ENCODE measurements at places on chromosomes 1 and 21.

DNA sequence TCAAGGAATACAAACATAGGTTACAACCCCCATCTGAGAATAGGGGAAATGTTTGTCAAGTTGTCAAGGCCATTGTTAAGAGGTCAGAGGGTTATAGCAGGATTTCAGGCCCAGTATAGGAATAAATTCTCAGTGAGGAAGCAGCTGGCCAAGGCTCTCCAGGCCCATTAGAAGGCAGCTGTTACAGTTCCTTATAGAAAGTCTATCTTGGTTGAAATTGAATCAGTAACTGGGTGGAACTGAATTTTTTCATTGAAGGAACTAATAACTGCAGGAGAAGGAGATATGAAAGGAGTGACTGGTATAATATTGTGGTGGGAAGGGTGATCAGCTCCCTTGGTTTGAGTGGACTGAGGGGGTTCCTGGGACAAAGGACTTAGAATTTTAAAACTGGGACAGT lies 134.1 kb downstream of the CYYR1 start:
- no peak for DNase-seq

GRCh38 chr21:32185103-32185502 lies 93.7 kb downstream of the MIS18A start:
- no peak for DNase-seq

DNA sequence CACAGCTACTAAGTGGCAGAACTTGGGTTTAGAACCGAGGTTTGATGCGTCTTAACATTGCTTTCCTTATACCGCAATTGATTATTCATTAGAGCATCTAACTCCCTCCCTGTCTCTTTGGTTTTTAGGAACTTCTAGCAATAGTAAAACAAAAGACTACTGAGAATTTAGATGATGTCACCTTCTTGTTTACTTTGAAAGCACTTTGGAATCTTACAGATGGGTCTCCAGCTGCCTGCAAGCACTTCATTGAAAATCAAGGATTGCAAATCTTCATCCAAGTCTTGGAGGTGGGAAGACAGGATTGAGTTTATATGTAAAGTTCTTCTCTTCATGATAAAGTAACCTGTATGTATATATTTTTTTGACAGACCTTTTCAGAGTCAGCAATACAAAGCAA lies 35.0 kb downstream of the ZYG11A start:
- DNase-seq: no peak

- DNase-seq: no peak
These were observed 75.0 kb downstream of the IGSF21 start for GRCh38 chr1:18182398-18183160.

DNA sequence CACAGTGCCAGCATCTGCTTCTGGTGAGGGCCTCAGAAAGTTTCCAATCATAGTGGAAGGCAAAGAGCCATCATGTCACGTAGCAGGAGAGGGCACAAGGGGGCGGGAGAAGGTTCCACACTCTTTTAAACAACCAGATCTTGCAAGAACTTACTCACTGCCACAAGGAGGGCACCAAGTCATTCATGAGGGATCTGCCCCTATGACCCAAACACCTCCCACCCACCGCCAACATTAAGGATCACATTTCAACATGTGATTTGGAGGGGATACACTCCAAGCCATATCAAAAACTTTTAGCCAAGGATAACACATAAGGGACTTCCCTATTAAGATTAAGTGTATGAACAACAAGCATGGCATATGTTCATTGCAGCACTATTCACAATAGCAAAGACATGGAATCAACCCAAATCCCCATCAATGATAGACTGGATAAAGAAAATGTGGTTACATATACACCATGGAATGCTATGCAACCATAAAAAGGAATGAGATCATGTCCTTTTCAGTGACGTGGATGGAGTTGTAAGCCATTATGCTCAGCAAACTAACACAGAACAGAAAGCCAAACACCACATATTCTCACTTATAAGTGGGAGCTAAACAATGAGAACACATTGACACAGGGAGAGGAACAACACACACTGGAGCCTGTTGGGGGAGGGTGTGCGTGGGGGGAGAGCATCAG lies 19.9 kb upstream of the SLC35F3 start:
- no peak for DNase-seq

GRCh38 chr1:190507357-190507756 lies 29.7 kb upstream of the BRINP3 start:
- no peak for DNase-seq

GRCh38 chr1:175133673-175134435 lies 58.7 kb downstream of the KIAA0040 start:
- DNase-seq: no peak

- DNase-seq: no peak
These were observed 13.2 kb downstream of the RHOU start for GRCh38 chr1:228748431-228748830.

- no peak for DNase-seq
These were observed 810.2 kb upstream of the ADAMTS5 start for GRCh38 chr21:27776925-27777553.

DNA sequence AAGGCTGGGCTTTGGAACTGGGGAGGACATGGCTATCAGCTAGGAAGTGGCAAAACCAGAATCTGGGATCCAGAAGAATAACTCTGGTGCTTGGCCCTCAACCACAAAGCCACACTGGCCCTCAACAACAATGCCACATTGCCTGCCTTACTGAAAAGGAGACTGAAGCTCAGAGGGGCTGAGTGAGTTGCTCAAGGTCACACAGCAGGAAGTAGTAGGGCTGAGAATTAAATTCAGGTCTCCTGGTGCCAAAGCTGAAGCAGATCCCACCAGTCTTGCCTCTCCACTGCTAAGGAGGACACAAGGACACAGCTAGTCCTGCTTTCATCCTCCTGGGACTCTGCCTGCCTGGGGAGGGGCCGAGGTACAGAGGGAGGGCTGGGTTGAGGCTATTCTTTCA lies 29.4 kb upstream of the STUM start:
- DNase-seq: no peak

DNA sequence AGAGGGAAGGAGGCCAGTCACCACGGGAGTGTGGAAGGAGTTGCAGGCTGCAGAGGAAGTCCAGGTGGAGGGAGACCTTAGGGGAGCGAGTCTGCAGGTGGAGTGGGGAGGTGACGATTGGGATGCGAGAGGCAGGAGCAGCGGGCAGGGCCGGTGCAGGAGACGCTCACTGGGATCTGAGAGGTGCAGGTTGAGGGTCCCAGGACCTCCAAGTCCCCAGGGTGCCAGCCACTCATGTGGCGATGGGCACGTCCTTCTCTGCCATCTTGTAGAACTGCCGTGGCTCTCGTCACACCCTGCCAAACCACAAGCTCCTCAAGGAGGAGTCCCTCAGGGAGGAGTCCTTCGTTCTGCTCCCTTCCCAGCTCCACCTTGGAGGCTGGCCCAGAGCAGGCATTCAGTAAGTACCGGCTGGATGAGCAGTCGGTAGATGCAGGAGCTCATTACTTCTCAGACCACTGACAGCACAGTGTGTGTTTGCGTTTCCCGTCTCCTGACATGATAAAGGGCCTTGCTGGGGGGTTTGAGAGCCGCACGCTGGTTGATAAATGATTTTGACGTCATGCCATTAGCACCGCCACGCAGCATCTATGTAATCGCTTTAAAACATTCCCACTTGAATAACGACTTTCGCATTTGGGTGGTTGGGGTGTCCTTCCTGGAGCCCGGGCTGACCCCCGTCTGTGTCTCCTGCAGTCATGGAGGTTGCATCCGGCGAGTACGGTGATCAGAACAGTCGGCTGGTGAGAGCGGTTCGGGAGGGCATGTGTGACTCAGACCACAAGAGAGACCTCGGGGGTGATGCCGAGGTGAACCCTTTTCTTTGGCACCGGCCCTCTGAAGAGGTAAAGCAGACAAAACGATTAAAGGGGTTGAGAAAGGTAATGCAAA lies 27.8 kb downstream of the TFF3 start:
- DNase-seq: no peak

GRCh38 chr1:43580039-43580438 lies 49.4 kb downstream of the PTPRF start:
- DNase-seq: no peak

DNA sequence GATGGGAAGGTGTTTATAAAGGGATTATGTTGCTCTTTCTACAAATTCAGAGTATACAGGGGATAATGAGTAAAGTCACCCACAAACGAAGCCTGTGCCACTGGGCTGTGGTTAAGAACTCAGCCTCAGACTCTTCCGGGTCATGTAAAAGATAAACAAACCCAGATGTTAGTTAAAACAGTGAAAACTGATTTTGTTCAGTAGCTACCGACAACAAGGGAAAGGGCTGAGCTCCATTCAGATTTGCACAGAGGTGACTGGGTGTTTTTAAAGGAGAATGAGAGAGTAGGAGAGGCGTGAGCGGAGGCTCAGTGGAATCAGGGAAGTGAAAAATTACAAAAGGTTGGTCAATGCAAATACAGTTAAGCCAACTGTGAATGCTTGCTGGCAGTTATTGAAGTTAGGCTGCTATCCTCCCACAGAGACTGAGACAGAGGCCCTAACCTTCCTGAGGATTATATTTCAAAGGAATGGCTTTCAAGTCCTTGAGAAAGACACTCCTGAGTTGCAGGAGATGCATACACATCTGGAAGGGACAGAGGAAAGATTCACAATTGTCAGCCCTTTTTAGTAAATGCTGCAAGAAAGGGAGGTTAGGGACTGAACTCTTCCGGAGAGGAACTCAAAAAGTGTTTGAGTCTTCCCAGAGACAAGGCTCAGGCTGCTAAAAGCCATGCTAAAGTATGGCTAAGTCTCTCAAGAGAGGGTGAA lies 29.9 kb upstream of the SAMD13 start:
- peak; percentile 55 for DNase-seq

GRCh38 chr21:45596704-45597318 lies 46.7 kb upstream of the PCBP3 start:
- DNase-seq: peak; percentile 73

- DNase-seq: no peak
These were observed 933 bp upstream of the FTCD start for GRCh38 chr21:46156378-46156645.

GRCh38 chr1:1274299-1274930 lies 761 bp upstream of the UBE2J2 start:
- DNase-seq: no peak

All from NCI-H345 (cell line).